ENCODE measurements at places on chromosomes 11 and 22.

DNA sequence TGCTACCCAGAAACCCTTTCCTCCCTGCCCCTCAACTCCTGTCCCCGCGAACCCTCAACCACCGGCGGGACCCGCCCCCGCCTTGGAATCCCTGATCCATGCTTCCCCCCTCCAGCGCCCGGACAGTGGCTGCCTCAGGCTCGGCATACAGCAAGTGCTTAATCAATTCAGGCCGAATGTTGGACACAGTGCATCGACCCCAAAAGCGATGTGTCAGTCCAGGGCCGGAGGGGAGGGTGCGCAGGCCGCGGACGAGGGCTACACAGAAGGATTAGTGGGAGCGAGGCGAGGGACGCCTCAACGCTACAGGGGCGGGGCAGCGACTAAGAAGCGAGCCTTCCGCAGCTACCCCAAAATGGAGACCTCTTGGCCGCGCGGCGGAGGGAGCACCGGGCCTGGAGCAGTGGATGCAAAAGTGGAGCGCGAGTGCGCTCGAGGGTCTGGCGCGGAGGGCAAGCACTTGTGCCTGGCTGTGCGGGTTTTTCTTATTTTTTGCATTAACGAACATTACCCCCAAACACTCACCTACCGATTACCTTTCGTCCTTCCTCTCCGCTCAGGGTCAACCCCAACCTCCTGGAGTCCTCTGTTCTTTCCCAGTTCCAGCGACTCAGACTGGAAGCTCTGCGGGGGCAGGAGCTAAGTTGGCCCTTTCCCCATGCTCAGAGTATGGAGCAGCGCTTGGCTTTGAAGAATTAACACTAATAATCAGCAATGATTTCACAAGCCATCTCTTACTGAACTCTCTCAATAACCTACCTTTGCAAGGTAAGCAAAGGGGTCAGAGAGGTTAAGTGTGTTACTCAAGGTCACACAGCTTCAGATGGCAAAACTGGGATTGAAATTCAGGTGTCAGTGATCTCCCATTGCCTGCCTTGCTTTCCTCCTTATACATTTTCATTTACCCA is 30.0 kb upstream of the WNT11 start:
- peak; percentile 17 for DNase-seq

- DNase-seq, result no peak
Measured at GRCh38 chr22:17920145-17920605, 104.2 kb downstream of the MICAL3 start.

DNA sequence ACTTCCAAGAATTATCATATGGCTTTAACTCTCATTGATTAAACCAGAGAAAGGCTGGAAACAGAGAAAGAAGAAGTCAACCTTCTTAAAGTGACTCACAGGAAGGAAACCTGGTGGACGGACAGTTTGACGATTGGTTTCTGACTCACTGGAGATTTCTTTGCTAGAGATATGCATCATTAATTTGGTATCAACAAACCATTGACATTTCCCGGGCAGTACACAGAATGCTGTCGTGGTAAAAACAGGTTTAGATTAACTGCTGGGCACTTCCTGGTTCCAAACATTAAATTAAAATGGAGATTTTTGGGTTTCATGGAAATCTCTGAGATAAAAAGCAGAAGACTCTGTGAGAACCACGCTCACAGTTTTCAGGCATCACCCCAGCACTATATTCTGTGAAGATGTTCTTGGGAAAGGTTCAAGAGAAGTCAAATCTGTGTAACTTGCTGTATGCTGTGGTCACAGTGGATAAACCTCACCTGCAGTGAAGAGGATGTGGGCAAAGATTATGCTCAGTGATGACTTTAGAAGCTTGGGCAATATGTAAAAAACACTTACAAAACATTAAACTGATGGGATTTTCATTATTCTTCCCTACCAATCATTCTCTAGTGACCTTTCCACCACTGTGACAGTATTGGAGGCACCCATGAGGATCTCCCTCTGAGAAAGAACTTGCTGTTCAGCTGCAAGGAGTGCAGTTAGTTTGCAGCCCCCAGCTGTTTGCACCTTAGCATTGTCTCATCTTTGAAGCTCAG is 61.1 kb upstream of the CD44 start:
- no peak for DNase-seq

DNA sequence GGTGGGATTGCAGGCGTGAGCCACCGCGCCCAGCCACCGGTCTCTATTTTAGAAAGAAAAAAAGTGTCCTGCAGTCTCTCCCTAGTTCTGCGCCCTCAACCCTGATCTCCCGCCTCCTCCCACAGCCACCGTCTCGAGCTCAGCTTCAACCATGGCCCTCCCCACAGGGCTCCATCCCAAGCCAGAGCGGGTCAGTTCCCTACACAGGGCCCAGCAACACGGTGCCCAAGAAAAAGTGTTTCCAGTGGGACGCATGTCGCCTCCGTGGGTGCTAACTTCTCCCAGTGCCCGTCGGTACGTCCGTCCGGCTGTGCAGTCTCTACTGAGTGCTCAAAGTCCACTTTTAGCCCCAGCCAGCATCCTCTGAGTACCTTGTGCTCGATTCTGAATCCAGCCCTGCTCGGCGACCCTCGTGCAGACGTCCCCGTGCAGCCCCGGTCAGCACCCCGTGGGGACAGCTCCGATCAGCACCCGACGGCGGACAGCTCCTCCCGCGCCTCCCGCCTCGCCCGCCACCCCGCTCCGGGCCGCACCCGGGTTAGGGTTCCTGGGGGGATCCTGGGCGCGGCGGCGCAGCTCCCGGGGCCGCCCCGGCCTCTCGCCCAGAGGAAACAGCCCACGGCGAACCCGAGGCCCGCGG is 657 bp upstream of the MAPK8IP2 start:
- no peak for DNase-seq

DNA sequence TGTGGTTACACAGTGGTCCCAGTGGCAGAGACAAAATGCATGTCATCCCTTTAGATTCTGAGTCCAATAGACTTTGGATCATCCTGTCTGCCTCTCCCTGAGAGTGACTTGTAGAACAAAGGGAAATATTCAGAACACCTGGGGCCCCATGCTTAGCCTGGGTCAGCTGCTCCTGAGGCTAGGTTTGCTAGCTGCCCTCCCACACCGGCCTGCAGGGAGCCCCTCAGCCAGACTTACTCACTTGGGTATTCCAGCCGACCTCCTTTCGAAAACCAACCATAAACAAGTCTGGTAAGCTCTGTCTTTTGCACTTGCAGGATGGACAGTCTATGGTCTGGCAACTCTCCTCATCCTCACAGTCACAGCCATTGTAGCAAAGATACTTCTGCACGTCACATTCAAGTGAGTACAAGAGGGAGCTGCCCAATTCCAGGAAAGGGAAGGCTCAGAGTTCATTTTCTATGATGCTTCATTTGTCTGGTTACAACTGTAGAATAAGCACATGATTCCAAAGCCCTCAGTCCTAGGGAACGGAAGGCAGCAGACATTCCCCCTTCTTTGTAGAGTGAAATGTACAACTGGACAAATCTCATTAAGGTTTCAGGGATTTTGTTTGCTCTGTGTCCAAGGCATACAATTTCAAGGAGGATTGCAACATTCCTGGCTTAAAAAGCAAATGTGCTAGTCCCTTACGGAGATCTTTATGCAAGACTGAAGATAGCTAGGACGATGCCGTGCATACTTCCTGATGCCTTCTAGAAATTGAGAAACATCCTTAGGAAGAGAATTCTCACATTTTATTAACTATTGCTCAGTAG is 65.5 kb upstream of the EMID1 start:
- DNase-seq, result no peak

- DNase-seq, result no peak
Measured at GRCh38 chr22:45389546-45389945, 23.9 kb downstream of the SMC1B start.

- no peak for DNase-seq
Measured at GRCh38 chr11:66192181-66192863, 76.1 kb upstream of the RAB1B start.

DNA sequence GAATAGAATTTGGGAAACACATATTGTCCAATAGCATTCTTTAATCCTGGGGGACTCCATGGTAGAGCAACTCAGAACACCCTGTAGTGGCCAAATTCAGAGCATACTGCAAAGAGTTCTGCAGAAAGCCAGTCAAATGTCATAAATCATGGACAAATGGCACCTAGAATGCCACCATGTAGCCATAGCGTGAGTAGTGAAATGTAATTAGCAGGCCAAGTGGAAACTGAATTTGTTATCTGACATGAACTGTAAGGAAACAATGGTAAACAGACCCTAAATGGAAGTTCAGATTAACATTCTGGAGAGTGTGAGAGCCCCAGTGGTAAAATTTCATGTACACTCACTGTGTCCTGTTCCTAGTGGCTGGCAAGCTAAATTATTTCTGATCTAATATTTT is 7.0 kb upstream of the PRSS23 start:
- no peak for DNase-seq

DNA sequence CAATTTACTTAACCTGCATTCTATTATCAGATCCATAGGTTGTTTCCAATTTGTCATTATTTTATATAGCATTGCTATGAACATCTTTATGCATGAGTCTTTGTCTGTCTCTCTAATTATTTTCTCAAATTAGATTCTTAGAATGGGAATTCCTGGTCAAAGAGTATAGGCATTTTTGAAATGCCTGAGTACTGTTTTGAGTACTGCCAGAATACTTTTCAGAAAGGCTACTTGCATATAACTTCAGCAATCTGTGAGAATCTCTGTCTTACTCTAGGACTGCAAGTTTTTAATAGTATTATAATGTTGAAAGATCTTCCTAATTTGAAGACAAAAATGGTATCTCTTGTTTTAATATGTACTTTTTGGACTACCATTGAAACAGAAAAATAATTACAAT is 56.6 kb downstream of the KCNC1 start:
- no peak for DNase-seq
